ENCODE measurements at places on chromosomes 2 and 18.
A peak's percentile ranks its signal among the peaks of the same experiment; 100 is the strongest.

- DNase-seq: no peak
Measured at GRCh38 chr2:48510329-48510728, 19.6 kb upstream of the STON1 start.

DNA sequence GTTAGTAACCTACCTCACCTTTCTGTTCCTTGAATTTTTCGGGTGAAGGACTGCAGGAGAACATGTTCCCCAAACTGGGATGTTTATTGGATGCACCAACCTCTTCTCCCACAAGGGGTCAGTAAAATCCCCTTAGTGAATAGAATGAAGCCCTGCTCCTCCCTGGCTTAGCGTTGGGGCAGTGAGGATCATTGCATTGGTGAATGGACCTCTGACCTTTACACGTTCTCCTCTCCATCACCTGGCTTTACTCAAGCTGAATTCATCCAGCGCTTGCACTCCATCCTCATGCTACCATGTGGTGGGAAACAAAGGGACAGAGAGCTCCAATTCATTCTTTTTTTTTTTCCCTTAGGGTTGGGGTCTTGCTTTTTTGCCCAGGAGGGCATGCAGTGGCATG lies 157.2 kb downstream of the MIB1 start:
- no peak for DNase-seq

DNA sequence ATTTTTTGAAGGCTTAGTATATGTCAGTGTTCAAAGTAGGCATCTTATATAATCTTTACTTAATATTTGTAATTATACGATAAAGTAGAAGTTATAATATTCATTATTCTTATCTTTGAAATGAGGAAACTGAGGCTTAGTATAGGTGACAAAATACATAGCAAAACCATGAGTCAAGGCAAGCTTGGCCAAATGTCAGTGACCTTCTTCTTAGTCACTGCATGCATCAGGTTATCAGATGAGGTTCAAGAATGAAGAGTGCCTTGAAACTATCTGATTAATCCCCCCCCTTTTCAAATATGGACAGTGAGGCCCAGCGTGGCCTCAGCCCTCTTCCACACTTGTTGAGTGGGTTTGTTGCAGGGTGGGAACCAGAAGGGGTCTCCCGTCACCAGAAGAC lies 59.3 kb downstream of the PMAIP1 start:
- no peak for DNase-seq

DNA sequence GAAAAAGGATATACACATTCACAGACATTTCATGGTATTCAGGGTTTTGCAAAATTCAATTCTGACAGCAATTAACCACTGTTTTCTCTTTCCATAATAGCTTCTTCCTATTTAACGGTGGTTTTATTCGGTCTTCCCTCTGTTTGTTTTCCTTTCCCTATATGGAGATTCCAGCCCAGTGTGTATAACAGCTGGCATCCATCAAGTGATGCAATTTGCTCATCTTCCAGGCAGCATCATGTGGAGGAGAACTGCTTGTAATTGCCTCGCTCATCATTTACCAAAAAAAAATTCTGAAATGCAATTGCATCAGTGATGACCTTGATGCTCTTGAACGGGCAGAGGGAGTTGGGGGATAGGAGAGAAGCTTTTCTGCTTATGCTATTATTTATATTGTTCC lies 165.9 kb upstream of the PGAP1 start:
- no peak for DNase-seq

- no peak for DNase-seq
Measured at GRCh38 chr2:45380131-45380836, 230.8 kb downstream of the SRBD1 start.

DNA sequence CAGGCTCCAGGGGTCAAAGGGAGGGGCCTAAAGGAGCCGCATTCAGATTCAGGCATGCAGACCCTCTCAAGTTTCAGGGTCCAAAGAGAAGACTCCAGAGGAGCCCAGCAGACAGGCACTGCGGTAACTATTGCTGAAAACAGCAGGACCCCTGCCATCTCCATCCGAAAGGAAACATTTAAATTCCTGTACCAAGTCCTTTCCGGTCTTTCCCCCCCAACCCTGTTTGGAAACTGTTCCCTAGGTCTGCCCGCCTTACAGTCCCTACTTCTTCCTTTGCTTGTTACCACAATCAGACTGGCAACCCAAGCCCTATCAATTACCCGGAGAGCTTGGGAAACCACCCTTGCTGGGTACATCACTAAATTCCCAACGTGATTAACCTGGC lies 82.0 kb downstream of the DNMT3A start:
- DNase-seq: no peak

GRCh38 chr2:239378918-239379640 lies 21.7 kb downstream of the HDAC4 start:
- DNase-seq: no peak

- DNase-seq: no peak
Measured at GRCh38 chr2:226652983-226653765, 146.4 kb downstream of the IRS1 start.

GRCh38 chr2:173124441-173124840 lies 48.8 kb downstream of the MAP3K20 start:
- DNase-seq: no peak

- DNase-seq: no peak
Measured at GRCh38 chr2:150282357-150282756, 205.1 kb downstream of the RND3 start.

DNA sequence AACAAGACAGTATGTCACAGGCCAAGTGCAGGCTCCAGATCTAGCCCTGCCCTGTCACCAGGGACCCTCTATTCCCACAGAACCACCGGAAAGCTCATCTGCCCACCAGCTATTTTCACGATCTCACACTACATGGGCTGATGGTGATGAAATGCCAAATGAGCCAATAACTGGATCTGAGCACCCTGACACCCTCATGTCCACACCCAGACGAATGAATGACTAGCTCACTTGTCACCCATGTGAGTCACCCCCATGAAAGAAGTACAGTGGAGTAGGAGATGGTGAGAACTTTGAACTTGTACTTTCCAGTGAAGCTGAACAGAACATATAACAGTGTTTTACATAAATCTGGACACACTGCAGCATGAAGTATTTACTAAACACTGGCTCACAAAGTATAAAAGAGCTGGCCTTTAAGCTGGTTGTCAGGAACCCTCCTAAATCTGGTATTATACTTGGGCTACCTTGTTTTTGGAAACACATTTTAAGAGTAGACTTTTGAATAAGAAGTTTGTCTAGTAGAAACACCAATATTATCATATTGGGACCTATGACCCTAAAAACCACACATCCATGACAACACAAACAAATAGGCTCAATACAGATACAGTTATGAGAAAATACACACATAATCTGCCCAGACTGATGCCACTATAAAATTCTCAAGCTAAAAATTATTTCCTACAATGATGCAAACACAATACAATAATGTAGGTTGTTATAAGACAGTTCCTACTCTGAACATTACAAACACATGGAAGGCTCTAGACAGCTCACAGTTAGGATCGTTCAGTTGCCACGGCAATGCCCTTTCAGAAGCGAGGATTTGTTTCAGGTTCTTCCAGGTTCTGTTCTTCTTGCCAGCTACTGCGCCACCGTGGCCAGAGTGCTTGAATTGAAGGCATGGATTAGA lies 19.0 kb downstream of the INO80C start:
- no peak for DNase-seq

GRCh38 chr2:73291093-73291460 lies 2.3 kb downstream of the EGR4 start:
- DNase-seq: peak; percentile 43

DNA sequence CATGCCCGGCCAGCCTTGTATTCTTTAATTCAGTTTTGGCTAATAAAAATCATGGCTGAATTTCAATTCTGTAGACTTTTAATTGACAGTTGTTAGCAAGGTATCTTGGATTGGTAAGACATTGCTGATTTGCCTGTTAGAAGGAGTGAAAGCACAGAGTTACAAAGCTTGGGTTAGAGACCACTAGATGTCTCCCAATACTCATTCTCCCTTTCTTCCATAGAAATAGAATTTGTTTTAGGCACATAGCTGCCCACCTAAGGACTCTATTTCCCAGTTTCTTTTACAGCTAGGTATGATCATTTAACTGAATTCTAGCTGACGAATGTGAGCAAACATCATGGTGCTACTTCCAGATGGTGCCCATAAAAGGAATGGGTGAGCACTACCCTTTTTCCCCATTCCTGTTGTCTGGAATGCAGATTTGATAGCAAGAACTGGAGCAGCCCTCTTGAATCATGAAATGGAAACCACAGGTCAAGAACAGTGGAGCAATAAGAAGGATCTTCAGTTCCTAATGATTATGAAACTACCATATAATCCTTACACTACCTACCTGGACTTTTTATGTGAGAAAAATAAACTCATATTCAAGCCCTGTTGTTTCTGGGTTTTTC lies 17.5 kb downstream of the PECR start:
- DNase-seq: no peak

DNA sequence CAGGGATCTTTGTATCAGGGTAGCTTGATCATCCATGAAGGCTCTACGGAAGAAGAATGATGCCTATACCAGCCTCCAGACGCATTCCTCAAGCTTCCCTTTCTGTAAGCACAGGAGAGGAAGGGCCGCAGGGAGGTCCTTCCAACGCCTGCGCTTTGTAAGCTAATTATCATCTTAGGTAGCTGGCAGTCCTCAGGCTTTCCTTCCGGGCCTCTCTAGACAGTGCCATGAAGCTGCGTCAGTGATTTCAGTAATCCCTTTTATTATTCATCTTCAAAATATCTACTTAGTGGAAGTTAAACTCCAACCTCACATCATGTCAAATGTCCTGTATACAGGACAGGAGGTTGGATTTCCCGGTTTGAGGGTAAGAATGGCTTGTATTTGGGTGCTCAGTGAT lies 92.3 kb downstream of the ETAA1 start:
- no peak for DNase-seq

GRCh38 chr18:77108821-77109647 lies 23.5 kb downstream of the MBP start:
- DNase-seq: no peak

DNA sequence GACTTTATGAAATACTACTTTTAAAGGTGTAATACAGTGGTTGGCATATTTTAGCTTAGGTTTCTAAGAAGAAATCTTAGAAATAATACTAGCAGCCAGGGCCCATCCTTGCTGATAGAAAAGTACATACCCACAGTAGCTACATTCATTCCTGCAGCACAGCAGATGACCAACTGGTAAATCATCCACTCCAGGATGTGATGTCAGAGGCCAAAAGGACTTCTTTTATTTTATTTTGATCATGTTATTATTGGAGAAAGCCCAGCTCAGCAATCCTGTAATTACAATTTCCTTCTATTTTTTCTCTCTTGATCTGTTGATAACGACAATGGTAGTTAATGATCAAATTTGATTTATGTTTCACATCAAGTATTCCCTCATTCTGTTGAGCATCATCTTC lies 18.0 kb upstream of the TTN start:
- no peak for DNase-seq

- DNase-seq: no peak
Measured at GRCh38 chr2:222427646-222428301, 3.4 kb downstream of the SGPP2 start.

- DNase-seq: no peak
Measured at GRCh38 chr2:135349941-135350340, 181.1 kb downstream of the ZRANB3 start.

DNA sequence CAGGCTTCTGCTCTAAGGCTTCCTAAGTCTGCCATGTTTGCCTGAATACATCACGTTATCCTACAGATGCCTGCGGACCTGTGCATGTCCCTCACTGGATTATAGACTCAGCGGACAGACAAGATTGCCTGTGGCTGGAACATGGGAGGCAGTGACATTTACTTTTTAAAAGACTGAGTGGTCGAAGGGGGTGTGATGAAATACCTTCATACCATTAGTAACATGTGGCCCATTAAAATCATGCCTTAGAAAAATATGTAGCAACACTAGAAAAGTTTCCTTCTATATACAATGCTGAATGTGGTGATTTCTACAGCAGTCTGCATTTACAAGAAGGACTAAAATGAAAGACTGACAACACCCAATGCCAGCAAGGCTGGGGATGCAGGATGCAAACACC lies 154.4 kb downstream of the ASB1 start:
- DNase-seq: no peak

GRCh38 chr2:74290466-74291217 lies 52.6 kb downstream of the SLC4A5 start:
- peak; percentile 49 for DNase-seq

DNA sequence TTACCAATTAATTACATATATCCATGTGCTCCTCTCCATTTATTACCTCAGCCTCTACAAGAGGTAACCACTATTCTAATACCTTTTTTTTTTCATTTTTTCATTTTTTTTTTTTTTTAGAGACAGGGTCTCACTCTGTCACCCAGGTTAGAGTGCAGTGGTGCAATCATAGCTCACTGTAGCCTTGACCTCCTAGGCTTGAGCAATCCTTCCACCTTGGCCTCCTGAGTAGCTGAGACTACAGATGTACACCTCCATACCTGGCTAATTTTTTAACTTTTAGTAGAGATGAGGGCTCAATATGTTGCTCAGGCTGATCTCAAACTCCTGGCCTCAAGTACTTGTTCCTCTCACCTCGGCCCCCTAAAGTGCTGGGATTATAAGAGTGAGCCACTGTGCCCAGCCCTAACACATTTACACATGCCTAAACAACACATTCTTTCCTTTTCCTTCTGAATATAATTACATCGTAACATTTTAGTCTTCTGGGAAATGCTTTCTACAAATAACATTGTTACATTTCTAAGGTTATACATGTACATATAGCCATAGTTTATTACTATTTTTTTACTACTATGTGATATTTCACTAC lies 10.5 kb downstream of the PPIL3 start:
- no peak for DNase-seq

Measured in T-cell (primary cell).